ENCODE measurements at places on chromosomes 3 and 15.
A peak's percentile ranks its signal among the peaks of the same experiment; 100 is the strongest.

DNA sequence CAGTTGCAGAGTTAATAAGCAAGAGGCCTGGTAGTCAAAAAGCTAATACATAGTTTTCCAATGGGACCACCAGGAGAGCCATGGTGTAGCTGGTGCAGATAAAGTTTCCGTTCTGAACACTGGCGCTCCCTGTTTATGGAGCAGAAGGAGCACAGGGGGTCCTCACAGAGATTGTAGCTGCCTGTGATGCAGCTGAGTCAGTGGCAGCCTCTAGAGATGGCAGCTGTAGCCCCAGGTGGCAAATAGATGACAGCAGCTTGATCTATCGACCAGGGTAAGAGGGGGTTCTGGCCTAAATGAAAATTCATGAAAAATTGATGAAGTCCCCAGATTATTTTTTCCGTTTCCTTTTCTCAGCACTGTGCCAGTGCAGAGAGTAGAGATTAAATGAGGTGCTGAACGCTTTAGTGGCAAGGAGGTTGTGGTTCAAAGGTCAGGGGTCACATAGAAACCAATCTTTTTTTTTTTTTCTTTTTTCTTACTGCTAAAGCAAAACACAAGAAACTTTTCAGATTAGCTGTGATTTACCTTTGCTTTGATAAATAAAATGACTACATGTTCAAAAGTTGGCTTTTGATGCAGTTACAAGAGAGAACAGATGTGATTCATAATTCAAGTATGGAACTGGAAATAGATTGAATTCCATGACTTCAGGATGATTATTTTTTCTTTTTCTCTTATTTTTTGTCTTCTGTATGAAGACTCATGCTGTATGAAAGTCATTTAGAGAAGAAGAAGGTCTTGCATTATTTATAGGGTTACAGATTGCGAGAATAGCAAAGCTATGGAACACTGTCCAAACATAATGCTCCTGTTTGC lies 63.3 kb downstream of the ROBO2 start:
- no peak for ATAC-seq

- ATAC-seq = no peak
Measured at GRCh38 chr15:80483725-80484161, 79.6 kb downstream of the ARNT2 start.

- ATAC-seq = peak; percentile 15
Measured at GRCh38 chr15:24955531-24955921, 739 bp downstream of the SNRPN start.

DNA sequence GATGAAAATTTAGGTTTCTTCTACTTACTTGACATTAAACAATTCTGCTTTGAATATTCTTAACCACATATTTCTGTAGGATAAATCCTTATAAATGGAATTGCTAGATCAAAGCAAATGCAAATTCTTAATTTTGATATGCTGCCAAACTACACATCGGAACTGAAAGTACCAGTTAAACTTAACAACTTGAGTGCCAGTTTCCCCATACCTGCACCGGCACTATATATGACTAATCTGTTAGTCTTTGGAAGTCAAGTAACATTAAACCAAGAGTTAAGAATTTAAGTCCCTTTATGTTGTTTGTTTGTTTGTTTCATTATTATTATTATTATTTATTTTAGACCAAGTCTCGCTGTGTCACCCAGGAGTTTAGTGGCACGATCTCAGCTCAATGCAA lies 103.9 kb upstream of the AKAP13 start:
- ATAC-seq = no peak

GRCh38 chr3:66270701-66271100 lies 49.9 kb downstream of the SLC25A26 start:
- no peak for ATAC-seq

DNA sequence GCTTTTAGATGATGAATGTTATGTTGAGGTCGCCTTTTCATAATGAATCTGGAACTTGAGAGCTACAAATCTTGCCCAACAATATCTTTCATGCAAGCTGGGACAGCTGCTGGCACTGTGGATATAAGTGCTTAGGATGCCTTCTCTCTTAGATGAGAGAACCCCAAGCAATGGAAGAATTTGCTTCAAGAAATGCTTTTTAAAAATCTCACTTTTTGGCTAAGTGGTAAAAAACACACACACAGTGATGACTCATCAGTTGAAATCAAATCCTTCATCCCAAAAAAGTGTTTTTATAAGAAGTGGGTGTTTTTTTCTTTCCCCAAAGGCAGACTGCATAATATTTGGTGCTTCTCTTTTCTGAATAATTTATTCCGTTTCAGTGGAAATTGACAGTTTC lies 38.4 kb upstream of the GALNT15 start:
- no peak for ATAC-seq

GRCh38 chr15:61200626-61201025 lies 28.5 kb downstream of the RORA start:
- no peak for ATAC-seq
